ENCODE measurements at places on chromosomes 2 and 18.

DNA sequence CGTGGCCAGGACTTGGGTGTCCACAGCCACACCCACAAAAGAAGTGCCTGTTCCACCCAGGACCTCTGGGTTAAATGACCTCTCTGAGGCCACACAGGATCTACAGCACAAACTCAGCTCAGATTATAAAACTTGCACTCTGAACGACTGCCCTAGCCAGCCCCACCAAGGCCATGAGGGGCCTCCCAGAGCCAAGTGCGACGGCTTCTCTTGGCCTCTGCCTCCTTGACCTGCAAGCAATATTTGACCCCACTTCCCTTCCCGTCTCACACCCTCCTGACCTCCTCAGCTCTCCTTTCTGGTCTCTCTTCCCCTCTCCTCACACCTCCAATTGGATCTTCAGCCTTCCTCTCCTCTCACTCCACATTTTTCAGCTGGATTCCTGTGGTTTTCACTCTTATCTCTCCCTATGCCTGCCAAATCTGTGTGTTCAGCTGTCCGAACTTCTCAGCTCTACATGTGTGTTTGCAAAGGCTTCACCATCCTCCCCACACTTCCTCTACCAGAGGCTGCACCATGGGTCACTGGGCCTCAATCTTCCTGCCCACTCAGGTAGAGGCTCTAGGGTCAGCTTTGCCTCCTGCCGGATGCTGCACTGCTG is 25.3 kb upstream of the STEAP3 start:
- no peak for DNase-seq

DNA sequence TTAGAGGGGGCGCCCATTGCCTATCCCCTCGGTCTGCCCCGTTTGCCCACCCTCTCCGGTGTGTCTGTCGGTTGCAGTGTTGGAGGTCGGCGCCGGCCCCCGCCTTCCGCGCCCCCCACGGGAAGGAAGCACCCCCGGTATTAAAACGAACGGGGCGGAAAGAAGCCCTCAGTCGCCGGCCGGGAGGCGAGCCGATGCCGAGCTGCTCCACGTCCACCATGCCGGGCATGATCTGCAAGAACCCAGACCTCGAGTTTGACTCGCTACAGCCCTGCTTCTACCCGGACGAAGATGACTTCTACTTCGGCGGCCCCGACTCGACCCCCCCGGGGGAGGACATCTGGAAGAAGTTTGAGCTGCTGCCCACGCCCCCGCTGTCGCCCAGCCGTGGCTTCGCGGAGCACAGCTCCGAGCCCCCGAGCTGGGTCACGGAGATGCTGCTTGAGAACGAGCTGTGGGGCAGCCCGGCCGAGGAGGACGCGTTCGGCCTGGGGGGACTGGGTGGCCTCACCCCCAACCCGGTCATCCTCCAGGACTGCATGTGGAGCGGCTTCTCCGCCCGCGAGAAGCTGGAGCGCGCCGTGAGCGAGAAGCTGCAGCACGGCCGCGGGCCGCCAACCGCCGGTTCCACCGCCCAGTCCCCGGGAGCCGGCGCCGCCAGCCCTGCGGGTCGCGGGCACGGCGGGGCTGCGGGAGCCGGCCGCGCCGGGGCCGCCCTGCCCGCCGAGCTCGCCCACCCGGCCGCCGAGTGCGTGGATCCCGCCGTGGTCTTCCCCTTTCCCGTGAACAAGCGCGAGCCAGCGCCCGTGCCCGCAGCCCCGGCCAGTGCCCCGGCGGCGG is 1.7 kb downstream of the MYCN start:
- no peak for DNase-seq

- no peak for DNase-seq
Observed at GRCh38 chr18:28015671-28016070, 161.3 kb downstream of the CDH2 start.

DNA sequence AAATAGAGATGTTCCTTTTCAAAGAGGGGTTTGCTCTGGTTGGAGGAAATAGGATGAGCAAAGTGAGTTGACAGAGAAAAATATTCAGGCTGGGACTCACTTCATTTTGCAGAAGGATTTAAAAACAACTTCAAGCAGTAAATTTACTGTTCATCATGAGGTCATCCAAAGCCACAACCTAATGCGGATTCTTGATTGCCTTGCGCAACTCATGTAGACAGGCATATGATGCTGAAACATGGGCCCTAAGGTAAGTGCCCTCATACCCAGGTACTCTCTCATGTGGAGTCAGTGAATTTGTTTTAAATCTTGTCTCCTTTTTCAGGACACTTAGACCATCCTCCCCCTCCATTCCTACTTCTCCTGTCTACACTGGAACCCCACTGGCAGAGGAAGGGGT is 51.9 kb upstream of the LYPD1 start:
- DNase-seq = no peak

GRCh38 chr2:39479053-39479670 is 42.1 kb upstream of the MAP4K3 start:
- DNase-seq = no peak

DNA sequence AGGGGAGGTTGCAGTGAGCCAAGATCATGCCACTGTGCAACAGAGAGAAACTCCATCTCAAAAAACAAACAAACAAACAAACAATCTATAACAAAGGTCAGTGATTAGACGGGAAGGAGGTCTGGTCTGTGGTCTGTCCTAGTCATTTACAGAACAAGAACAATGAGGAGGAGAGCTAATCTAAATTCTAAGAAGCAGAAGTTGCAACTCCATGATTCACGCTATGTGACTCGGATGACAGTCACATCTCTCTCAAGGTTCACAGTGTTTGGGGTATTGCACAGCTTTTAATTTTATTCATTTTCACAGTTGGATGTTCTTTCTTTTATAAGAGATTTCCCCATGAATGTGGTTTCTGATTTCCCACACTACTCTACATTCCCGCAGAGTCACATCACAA is 218.7 kb upstream of the PIEZO2 start:
- DNase-seq = no peak

DNA sequence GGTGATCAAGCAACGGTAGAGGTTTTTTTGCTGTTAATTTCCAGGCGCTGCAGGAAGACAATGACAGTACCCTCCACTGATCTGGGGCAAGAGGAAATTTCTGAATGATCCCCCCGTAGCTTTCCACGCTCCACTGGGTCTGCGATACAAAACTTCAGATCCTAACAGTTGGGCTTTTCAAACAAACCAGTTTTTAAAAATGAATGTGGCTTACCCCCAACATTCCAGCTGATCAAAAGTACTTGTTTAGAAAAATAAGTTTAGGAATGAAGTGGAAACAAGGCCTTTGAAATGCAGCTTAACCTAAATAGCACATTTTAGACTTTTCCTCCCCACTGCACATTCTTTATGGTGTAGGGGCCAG is 5.7 kb downstream of the ZFP36L2 start:
- no peak for DNase-seq

DNA sequence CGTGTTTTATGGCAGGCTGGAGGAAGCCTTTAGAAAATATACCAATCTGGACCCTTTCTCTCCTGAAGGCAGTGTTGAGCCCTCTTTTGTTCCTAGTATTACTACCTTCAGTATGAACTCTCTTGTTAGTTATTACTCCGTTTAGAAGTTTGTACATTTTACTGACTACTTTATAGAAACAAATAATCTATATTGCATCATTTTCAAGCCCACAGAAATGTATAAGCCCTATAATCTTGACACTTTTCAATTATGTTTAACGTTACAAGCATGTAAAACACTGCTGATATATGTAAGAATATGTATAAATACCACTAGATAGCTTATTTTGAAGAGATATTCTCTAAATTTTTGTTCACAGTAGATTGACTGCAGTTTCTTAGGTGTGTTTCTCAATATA is 64.0 kb downstream of the SLC25A12 start:
- no peak for DNase-seq

All from AG04450 (cell line).